ENCODE measurements at places on chromosomes 6 and 20. TPM values are rescaled to one million over a fixed set of nuclear protein-coding genes. Genes with fewer than 3 reads are reported as not detected.

DNA sequence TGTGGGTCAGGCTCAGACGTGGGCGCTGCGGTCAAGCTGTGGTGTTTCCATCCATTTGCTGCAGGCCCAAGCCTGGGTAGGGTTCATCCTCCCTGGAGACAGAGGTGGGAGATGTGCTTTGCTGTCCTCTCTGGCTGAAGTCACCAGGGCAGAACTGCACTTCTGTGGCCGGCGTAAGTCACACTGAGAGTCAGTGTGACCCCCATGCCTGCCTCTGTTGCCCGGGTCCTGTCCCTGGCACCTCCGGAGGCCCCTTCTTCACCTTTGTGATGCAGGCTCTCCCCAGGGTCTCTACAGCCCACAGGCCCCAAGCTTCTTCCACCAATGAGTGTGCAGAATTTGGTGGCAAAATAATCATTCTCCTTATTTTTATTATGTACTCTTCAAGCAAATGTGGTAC, 53.8 kb upstream of the DACT2 start:
- DNase-seq, result no peak

The GABRR1 gene
- total RNA-seq, result not detected

The C6orf132 gene
- total RNA-seq, result 1.9 TPM

DNA sequence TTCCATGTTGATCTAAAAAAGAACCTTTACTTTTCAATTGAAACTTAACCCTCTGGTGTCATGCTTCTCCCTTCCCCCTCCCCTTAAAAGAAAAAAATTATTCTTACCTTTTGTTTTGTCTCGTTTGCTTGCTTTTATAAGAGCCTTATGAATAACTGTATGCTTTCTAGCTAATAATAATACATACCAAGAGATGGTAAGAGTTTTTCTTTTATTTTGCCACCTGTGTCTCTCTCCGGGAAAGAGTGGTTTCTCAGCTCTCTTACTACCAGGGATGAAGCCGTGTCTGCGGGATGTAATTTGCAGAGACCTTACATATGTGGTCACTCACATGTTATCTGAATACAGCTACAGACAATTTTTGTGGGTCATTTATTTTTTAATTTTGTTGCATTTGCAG, 7.7 kb downstream of the STX16 start:
- no peak for DNase-seq

The BTN1A1 gene
- not detected for total RNA-seq

- DNase-seq, result no peak
These were observed 209.8 kb upstream of the PDE10A start for GRCh38 chr6:165872811-165873210.

DNA sequence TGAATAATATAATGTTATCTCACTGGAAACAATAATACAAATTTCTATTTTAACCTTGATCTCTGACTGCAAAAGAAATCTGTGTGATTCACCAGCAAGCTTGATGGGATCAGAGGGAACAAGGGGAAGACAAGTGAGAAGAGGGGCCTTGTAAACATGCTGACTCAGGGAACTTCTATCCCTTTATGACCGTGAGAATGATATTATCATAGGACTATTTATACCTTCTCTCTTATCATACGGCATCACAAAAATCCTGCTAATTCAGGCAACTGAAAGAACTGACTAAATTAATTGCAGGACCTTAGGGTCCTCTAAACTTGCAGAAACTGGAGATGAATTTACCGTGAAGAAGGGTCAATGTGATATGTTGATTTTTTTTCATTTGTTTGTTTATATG, 173.3 kb downstream of the PTPRK start:
- DNase-seq, result no peak

The ZBTB9 gene
- 4.4 TPM for total RNA-seq
